ENCODE measurements at places on chromosomes 11 and 22. TPM values are rescaled to one million over a fixed set of nuclear protein-coding genes. Genes with fewer than 3 reads are reported as not detected.

GRCh38 chr11:47161134-47161854, 15.4 kb downstream of the ARFGAP2 start:
- peak; percentile 75 for DNase-seq

GRCh38 chr11:59769828-59770227, 14.7 kb downstream of the STX3 start:
- no peak for DNase-seq

- DNase-seq: no peak
Measured at GRCh38 chr11:116558504-116559211, 214.1 kb downstream of the BUD13 start.

- peak; percentile 53 for DNase-seq
Measured at GRCh38 chr22:35330258-35330861, 30.7 kb downstream of the TOM1 start.

- no peak for DNase-seq
Measured at GRCh38 chr22:45425101-45425500, 11.6 kb downstream of the RIBC2 start.

DENND6B gene
- 4.1 TPM for polyA plus RNA-seq

MUC6 gene
- 0.34 TPM for polyA plus RNA-seq

ZPR1 gene
- polyA plus RNA-seq: 39.2 TPM

OR5D14 gene
- polyA plus RNA-seq: not detected

GP1BB gene
- polyA plus RNA-seq: 11.9 TPM

OR5A1 gene
- polyA plus RNA-seq: 0.04 TPM

Data from muscle of arm (tissue), 14 donors.